BJ (cell line): ENCODE measurements at places on chromosomes 1 and 21.

DNA sequence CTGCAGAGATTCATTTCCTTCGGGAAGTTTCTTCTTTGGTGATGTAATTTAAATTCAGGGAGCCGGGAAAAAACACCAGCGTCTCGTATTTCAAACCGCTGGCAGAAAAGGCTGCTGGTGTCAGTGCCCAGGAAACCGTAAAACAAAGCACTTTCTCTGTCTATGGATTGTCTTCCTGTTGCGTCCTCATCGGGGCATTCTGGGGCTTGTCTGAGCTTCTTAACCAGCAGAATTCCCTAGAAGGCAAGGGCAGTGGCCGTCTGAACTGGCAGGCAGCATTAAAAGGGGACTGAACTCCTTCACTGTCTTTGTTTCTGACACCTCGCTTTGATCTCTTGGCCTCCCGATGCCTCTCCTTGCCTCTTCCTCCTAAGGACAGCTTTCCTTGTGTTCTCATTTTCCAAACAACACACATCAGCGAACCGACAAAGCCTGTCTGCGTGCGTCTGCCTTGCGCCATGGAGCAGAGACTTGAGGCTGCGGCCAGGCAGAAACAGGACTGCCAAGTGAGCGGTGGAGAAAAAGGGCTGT lies 391.6 kb upstream of the VAMP3 start:
- DNase-seq, result peak; percentile 26

GRCh38 chr1:166597516-166597915 lies 241.8 kb upstream of the POGK start:
- DNase-seq, result no peak

DNA sequence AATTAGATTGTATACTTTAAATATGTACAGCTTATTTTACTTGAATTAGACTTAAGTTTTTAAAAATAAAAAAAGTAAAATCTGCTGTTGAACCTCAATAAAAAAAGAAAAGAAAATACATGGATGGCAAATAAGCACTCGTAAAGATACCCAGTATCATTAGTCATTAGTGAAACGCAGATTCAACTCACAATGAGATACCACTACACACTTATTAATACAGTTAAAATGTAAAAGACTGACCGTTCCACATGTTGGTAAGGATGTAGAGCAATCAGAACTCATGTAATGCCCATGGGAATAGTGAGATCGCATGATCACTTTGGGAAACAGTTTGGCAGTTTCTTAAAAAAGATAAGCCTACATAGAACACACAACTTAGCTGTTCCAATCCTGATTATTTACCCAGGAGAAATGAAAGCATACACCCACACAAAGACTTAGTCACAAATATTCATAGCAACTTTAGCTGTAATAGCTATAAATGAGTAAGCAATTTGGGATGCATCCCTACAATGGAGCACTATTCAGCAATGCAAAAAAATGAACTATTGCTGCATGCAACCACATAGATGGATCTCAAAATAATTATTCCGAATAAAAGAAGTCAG lies 7.3 kb downstream of the SH2D1B start:
- peak; percentile 44 for DNase-seq

GRCh38 chr1:161166669-161167548 lies 683 bp downstream of the PPOX start:
- DNase-seq, result no peak

DNA sequence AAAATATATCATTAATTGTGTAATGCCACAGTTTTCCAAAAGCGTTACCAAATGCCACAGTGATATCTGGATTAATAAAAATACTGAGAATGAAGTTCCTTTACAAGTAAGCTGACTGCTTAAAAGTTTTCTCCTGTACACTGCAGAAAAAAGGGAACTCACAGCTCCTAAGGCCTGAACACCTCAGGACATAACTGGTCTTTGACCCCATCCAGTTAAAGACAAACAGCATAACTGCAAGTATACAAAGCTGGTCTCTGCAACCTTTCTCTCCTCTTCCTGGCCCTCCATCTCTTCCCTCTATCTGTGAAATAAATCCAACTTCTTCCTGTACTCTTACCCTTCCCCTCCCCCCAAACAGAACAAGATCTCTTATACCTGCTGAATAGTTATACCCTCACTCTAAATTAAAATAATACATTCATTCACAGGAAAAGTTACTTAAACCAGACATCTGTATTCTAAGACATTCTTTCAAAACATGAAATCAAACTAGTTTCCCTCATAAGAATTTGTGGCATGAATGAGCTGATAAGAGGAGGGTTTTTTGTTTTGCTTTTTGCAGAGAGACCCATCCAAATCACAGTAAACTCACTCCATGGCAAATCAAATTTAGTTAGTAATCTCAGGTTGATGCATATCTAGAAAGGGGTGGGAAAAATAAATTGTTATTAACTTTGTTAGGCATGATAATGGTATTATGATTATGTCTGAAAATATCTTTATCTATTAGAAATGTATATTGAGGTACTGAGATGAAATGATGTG lies 2.9 kb downstream of the DIPK1A start:
- DNase-seq, result no peak

- DNase-seq, result no peak
Observed at GRCh38 chr1:164516591-164516990, 42.4 kb upstream of the PBX1 start.

DNA sequence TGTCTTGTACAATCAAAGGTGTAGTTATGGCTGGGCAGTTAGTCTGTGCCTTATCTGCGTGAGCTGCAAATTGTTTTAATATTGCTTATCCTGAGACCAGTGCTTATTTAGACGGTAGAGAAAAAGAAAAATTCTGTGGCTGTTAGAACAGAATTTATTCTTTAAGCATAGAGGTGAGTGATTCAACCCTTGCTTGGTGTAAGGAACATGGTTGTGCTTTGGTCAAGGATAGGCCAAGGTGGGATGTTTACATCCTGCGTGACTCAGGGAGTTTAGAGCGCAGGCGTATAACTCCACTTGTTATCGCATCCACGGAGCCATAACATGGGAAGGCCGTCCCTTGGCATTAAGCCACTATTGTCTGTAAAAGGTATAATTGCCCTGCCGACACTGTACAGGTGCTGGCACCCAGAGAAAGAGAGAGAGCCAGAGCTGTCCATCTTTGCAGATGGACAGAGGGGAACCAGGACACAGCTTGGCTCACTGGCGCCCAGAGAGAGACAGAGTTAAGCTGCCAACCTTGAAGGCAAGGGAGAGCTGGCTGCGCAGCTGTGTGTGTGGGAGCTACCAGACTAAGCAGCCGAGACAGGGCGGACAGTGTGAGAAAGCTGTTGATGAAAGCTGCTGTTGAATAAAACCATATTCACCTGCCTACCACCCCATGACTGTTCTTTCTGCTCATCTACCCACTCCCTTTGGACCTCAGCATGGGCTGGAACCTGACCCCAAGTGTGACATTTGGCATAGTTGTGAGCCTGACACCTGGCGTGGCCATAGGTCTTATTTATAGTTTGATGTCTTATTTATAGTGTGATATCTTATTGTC lies 200.4 kb downstream of the DYRK1A start:
- DNase-seq, result no peak

DNA sequence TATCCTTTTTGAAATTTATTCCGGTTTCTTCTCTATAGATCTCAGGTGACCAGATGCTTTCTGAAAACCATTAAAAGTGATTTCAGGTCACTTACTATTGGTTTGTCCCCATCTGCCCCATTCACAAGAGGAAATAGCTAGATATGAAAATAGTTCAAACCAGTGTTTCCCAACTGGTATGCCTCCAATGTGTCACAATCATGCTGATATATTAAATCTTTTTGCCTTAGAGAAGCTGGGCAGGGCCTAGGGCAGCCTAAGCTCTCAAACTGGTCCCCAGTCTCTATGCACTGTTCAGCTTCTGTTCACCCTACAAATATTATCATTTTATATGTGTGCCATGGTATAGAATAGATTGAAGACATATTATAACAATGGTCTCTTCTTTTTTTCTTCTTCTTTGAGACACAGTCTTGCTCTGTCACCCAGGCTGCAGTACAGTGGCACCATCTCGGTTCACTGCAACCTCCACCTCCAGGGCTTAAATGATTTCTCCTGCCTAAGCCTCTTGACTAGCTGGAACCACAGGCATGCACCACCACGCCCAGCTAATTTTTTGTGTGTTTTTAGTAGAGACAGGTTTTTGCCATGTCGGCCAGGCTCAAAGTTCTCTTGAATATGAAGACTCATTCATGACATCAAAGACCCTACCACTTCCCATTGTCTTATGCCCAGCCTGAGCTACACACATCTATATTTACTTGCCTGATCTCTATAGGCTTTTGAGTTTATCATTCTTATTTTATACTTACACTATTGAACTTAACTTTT lies 15.7 kb downstream of the PTPN22 start:
- DNase-seq, result no peak

GRCh38 chr1:192496369-192497056 lies 79.1 kb upstream of the RGS1 start:
- DNase-seq, result no peak

GRCh38 chr1:22386774-22387173 lies 64.9 kb upstream of the ZBTB40 start:
- DNase-seq, result no peak

- no peak for DNase-seq
Observed at GRCh38 chr1:192983349-192983980, 75.7 kb downstream of the UCHL5 start.

DNA sequence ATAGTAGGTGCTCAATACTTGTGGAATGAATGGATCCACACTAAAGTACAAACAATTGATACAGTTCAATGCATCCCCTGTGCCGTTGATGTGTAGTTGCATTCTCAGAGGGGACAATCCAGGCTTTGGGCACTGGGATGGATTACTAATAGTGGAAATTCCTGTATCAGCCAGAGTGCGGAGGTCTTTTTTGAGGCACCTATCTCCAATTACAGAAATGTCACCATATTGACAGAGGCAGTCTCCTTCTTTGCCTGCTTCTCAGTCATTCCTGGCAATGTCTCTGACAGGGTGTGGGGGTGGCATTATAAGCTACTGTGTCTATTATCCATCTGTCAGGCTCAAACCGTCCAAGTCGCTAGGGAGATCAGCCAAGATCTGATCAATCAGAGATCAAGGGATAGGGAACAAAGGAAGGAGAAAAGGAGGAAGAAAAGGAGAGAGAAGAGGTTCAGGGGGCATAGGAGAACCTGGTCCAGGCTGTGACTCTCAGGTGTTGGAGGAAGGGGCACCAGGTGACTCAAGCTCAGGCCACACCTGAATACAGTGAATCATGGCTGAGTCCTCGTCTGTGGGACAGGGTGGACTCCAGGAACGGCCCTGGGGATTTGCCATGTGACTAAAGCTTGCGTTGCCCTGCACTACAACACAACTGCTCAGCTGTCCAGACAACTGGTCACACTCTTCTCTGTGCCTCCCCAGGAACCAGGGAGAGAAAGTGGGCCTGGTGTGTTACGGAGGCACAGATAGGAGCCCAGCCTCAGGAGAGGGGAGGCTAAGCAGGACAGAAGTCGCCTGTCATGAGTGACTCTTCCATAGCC lies 3.4 kb upstream of the LAMB3 start:
- no peak for DNase-seq

- no peak for DNase-seq
Observed at GRCh38 chr1:16180291-16180824, 24.5 kb upstream of the EPHA2 start.

DNA sequence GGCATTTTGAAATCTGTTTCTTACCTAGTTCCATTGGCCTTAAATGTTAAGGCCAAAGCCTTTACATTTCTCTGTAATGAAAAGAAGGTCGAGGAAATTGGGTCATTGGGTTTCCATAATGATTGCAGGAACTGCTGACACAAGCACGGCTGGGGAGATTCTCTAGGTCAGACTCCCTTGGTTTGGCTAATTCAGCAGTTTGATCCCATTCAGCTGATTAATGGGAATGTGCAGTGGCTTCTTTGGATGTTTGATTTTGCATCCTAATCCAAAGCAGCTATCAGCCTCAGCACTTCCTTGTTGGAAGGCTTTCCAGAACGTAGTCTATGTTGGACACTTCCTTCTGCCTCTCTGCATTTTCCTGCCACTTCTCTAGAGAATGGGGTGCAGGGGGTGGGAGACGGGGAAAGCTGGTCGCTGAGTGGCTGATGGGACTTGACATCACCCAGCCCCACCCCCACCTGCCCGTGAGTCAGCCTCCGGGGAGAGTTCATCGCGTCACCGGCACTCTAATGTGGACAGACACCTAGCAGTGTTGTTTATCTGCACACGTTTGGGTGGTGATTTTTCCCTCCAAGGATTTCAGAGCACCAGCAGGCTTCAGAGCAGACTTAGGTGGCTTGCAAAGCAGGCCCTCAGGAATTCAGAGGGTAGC lies 5.4 kb downstream of the PSEN2 start:
- DNase-seq, result no peak

DNA sequence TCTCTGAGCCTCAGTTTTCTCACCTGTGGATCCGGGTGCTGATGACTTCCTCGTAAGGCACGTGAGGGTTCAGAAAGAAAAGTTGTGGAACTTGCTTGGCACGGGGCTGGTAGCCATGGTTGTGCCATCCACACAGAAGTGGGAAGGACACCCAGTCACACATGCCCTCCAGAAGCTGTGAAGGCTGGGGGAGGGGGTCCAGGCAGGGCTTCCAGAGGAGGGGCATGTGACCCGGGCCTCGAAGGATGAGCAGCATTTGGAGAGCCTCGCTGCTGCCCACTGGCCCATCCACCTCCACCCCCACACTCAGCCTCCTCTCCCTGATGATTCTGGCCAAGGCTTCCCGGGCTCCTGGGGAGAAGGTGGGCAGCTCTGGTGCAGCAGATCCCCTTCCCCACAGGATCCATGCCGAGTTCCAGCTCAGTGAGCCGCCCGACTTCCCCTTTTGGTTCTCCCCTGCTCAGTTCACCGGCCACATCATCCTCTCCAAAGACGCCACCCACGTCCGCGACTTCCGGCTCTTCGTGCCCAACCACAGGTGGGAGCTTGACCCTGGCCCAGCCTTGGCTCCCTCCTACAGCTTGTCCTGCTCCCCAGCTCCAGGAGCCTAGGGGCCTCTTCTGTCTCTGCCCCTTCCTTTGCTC lies 9.4 kb downstream of the SELENON start:
- no peak for DNase-seq

DNA sequence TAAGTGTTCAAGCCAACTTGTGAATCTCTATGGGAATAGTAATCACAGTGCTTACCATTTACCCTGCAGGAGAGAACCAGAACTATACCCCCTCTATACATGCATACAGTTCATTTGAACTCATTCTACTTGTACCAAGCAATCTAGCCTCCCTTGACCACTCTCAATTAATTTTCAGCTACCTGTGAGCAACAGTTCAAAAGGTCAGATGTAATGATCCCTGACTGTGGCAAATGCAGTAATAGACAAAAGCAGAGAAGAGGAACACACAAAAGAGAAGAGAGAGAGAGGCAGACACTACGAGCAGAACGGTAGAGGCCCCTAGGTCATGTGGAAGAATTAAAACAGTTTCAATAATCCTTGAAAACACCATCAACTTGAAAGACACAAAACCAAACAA lies 52.8 kb downstream of the FMO4 start:
- DNase-seq, result no peak

DNA sequence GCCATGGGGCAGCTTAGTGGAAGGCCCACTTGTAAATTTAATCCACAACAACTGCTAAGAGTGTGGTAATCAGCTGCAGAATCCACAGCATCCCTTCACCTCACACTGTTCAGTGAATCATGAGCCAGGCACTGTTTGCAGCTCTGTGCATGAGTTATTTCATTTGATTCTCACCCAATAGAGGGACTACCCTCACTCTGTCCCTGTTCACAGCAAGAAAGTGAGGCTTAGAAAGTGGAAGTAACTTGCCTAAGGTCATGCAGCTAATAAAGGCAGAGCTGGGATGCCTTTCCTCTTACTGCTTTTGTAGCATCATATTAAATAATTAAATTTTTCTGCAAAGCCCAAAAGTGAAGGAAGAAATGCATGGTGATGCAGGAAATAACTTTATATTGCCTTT lies 346.5 kb upstream of the PLD5 start:
- DNase-seq, result no peak

GRCh38 chr1:158527190-158527815 lies 26.9 kb downstream of the OR6Y1 start:
- no peak for DNase-seq
